H1 (cell line): ENCODE measurements at places on chromosomes 16 and 17. TPM values are rescaled to one million over a fixed set of nuclear protein-coding genes. Genes with fewer than 3 reads are reported as not detected.

GRCh38 chr17:31787857-31788570 is 71.0 kb downstream of the COPRS start:
- no peak for DNase-seq

GRCh38 chr17:77446940-77447634 is 306.3 kb downstream of the SEC14L1 start:
- DNase-seq: no peak

DNA sequence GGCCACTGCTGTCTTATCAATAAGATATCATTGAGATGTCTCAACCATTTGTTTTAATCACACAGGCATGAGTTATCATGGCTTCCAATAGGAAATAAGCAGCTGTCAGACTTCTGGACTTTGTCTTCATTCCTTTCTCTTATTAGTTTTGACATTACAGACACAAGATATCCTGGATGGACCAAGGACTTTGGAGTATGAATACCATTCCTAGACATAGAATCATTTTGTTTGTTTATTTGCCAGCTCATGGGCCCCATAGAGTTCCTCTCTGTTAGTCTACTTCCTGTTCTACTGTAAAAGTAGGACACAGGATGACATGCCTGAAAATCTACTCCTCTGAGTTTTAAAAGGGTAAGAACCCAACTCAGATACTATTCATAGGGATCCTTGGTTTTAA is 77.7 kb upstream of the KCNJ16 start:
- no peak for DNase-seq

The RAB37 gene
- total RNA-seq: 5.2 and 5.5 TPM in 2 replicates

DNA sequence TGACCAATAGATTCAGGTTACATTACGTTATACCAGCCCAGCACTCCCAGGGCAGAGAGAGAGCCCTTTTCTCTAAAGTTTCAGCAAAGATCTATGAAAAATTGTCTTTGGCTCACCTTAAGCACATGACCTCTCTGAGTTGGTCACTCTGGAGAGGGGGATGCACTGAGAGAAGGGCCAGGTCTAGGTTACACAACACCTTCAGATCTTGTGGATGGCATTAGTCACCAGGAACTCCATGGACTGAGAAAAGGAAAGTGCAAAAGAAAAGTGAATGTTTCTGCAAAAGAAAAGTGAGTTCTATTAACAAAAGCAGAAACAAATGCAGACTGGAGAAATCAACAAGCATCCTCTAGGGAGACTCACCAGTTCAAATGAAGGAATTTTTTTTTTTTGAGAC is 253.3 kb upstream of the SALL1 start:
- no peak for DNase-seq

DNA sequence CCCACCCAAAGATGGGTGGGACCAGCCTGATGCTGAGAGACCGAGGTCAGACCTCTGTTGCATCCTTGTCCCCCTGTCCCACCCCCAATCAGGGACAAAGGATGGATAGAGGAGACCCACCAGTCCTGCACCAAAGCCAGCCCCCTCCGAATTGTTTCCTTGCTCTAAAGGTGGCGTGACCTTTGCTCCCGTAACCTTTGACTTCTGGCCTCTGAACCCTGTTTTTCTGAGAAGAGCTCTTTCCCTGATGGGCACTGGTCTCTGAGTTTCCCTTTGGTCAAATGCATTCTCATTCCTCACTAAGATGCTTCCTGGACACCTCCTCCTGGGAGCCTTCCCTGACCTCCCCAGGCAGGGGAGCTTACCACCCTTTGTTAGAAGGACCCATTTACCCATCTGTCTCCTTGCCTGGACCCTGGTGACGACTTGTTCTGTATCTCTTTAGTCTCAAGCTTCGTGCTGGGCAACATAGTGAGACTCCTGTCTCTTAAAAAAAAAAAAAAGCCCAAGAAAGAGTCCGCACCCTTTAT is 5.3 kb upstream of the NEUROD2 start:
- no peak for DNase-seq

- DNase-seq: peak; percentile 64
Measured at GRCh38 chr17:18261146-18261515, 669 bp downstream of the MIEF2 start.

The GLIS2 gene
- 17.4 and 18.6 TPM in 2 replicates for total RNA-seq

- peak; percentile 89 for DNase-seq
Measured at GRCh38 chr17:48054238-48055185, 6.4 kb downstream of the NFE2L1 start.

DNA sequence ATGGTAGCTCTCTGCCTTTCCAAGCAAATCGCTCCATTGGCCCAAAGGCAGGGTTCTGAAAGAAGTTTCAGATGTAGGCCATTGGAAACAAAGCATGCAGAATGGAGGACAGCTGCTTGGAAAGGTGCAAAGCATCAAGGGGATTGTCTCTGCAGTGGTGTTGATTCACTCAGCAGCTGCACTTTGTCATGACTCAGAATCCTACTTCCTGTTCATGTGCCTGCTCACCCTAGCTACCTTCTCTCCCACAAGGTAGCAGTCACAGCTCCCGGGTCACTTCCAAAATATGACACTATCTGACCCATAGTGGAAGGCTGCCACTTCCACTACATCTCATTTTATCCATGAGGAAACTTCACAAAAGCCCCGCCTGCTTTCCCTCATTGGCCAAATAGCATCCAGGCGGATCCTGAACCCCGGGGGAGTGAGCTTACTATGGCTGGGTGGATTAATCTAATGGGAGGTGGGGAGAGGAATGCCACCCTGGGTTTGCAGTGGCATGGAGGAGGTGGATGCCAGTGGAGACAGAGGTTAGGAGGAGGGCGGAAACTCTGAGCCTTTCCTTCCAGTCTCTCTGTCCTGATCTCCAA is 74.7 kb upstream of the NKD1 start:
- DNase-seq: no peak

DNA sequence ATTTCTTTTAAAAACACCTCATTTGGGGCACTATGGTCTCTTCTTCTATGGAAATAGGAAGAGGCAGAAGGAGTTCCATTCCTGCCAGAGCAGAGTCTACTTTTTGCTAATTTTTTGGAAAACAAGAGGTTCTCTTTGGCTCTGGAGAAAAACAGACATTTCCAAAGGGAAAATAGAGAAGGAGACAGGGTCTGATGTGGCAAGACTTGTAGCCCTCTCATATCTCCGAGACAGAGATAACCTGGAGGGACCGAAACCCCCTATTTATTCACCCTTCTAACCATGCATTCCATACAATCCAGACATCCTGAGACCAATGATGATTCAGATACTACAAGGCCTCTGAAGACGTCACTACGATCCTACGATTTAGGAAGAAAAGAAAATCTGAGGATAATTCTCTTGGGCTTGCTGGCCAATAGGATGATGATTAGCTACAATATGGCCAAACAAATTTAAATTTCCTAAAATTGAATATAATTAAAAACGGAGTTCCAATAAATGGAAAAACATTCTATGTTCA is 70.2 kb downstream of the HIC1 start:
- DNase-seq: no peak

DNA sequence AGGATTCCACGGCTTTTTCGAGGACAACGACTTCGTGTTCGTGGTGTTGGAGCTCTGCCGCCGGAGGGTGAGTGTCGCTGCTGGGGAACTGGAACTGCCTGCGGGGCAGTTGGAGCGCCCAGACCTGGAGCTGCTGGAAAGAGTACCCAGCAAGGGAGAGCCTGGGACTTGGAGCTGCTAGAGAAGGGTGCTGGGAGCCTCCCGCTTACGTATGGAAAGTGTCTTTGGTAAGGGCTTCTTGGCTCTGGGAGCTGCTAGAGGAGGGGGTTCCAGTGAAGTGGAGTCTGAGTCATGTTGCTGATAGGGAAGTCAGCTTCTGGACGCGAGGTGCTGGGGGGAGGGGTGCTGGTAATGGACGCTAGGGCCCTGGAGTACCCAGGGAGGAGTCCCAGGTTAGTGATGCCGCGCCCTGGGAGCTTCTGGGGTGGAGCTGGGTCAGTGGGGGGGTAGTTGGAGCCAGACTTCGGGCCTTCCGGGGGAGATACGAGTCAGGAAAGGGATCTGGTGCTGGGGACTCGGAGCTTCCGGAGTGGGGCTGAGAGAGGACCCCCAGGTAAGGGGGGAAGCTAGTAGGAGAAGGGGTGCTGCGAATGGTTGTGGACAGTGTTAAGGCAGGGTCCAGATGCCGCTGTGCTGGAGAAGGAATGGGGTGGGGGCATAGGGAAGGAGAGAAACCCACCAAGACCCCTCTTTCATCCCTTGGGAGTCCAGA is 741 bp downstream of the PLK1 start:
- no peak for DNase-seq

The TUBG2 gene
- total RNA-seq: 13.0 and 14.8 TPM in 2 replicates

- peak; percentile 5 for DNase-seq
Measured at GRCh38 chr16:47694543-47694942, 233.4 kb downstream of the PHKB start.

The TBC1D3I gene
- 0.46 TPM in 1 of 2 replicates, not detected in the other for total RNA-seq

The FGF11 gene
- 11.8 and 15.0 TPM in 2 replicates for total RNA-seq

The NECAB2 gene
- total RNA-seq: 2.0 and 3.6 TPM in 2 replicates

GRCh38 chr17:50440172-50440837 is 14.3 kb downstream of the ACSF2 start:
- no peak for DNase-seq

The ST6GALNAC1 gene
- total RNA-seq: not detected in 2 replicates

- DNase-seq: no peak
Measured at GRCh38 chr16:79328402-79329165, 272.0 kb downstream of the MAF start.

DNA sequence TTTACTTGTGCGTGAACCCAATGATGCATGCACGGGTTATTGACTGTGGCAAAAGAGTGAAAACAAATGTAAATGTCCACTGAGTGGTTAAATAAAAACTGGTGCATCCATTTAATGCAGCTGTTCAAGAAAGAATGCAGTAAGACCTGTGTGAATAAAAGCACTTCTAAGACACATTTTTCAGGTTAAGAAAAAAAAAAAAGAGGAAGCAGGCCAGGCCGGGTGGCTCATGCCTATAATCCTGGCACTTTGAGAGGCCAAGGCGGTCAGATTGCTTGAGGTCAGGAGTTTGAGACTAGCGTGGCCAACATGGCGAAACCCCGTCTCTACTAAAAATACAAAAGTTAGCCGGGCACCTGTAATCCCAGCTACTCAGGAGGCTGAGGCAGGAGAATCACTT is 11.8 kb downstream of the CNGB1 start:
- DNase-seq: no peak
